ENCODE measurements at places on chromosomes 11 and 22.

DNA sequence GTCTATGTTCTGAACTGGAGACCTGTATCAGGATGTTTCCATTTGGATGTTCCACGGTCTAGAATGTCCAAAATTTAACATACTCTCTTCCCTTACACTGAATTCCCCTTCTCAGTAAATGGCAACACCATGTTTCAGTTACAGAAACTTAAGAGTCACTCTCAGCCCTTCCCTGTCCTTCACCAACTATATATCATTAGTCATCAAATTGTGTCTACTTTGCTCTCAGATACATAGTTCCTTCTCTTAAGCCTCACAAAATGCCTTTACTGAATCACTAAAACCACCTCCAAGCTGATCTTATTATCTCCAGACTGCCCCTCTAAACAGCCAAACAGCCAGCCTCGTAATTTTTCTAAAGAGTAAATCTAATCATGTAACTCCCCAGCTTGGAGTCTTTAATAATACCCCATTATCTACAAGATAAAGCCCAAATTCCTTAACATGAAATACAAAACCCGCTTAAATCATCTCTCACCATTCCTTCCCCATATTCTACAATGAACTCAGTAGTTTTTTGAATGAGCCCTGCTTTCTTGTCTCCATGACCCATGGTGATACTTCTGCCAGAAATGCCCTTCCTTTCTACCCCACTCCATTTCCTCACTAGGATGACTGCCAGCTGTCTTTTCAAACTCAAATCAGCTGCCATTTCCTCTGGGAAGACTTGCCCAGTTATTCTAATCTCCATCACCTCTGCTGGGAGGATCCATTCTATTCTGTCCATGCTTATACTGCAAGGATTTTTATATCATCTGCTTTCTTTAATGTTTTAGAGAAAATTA, 102.7 kb upstream of the ARHGAP42 start:
- DNase-seq: no peak

DNA sequence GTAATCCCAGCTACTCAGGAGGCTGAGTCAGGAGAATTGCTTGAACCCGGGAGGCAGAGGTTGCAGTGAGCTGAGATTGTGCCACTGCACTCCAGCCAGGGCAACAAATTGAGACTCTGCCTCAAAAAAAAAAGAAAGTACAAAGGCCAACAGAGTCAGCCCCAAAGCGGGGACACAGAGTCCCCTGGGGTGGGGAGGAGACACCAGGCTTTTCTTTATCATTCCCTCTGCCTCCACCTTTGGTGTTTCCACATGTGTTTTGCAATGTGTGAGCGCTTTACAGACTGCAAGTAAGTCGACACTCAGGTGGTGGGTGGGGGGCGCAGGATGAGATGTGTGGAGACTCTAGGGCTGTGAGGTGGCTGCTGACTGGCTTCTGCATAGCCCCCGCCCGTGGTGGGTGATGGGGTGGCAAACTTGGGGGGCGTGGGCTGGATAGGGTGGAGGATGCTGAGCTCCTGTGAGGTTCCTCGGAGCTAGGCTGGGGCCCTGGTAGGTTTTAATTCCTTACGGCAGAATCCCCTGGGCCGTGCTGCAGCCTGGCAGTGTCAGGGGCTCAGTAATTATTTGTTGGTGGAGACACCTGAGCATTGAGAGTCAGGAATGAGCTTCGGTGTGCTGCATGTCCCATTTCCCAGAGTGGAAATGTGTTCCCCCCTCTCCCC, 177.2 kb downstream of the CTTN start:
- no peak for DNase-seq

DNA sequence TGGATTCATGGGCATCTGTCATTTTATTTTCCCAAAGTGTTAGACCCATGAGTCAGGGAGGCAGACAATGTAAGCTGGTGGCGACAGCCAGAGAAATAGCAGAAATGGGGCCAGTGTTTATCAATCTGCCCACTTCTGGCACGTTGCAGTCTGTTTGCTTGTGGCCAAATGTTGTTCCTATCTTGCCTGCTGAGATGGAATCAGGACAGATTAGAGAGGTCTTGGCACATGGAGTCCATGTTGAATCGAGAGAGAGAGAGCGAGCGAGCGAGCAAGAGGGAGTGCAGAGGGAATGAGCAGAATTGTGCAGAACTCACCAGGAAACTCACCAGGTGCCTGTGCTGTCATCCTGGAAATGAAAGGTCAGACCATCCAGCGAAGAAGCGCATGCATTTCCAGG, 21.9 kb upstream of the PARVG start:
- no peak for DNase-seq

DNA sequence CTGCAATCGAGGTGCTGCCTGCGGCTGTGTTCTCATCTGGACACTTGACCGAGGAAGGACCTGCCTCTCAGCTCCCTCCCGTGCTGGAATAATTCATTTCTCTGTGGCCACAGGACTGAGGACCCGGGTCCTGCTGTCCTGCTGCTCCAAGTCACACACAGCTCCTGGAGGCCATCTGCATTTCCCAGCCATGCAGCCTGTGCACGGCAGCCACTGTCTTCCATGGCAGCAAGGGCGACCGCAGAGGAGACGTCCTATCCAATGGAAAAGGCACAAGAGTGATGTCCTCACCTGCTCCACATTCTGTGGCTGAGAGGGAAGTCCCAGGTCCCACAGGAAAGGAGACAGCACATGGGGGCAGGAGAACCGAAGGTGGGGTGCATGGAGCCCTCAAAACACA, 495.8 kb downstream of the BRD1 start:
- peak; percentile 10 for DNase-seq

GRCh38 chr11:46336563-46337180, 10.6 kb upstream of the DGKZ start:
- DNase-seq: no peak

DNA sequence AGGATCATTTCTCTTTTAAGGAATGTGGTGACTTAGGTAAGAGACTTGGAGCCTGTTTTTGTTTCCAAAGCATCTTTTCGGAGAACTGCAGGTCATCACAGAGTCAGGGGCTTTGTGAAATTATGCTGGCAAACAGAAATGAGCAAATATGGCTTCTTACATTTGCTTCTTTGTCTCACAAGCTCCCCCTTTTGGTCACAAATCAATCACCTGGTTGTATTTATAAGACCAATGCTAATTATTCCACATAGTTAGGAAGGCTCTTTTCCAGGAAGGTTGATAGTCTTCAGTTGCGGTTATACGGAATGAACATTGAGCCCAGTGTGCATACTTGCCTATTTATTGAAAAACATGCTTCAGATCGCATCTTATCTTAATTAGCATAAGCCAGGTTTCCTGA, 34.6 kb upstream of the CEP126 start:
- DNase-seq: peak; percentile 7

DNA sequence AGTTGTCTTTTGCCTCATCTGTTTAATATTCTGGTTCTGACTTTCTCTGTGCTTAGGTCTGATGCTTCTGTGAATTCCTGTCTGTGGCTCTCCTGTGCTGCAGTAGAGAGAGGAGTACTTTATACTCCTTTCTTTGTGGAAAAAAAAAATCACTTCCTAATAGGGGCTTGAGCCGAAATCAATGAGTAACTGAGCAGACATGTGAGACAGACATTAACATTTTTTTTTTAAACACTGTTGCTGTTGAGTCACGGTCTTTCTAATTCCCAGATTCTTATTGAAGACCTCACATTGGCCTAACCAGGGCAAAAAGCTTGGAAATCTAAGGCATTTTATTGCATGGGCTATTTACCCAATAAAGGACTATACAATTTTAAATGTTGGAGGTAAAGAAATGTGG, 86.1 kb downstream of the GRM5 start:
- DNase-seq: no peak

DNA sequence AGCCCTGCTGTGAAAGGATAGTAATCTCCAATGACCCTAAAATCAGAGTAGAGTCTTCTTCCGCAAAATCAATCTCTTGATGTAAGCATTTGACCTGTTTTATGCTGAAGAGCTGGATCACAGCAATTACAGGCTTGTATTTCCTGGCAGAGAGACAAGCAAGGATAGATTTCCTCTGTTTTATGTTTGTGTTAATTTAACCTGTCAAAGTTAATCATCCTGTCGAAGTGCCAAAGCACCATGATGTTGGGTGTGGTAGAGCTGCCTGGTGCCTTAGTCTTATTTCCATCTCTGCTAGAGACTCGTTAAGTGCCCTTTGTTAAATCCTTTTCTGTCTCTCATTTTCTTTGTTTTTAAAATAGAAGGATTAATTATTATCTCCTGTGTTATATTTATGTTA, 248.1 kb downstream of the CNTN5 start:
- DNase-seq: no peak

GRCh38 chr22:24564376-24565058, 8.7 kb downstream of the SNRPD3 start:
- no peak for DNase-seq

- no peak for DNase-seq
Observed at GRCh38 chr11:80502511-80502910, 1061.7 kb upstream of the TENM4 start.

DNA sequence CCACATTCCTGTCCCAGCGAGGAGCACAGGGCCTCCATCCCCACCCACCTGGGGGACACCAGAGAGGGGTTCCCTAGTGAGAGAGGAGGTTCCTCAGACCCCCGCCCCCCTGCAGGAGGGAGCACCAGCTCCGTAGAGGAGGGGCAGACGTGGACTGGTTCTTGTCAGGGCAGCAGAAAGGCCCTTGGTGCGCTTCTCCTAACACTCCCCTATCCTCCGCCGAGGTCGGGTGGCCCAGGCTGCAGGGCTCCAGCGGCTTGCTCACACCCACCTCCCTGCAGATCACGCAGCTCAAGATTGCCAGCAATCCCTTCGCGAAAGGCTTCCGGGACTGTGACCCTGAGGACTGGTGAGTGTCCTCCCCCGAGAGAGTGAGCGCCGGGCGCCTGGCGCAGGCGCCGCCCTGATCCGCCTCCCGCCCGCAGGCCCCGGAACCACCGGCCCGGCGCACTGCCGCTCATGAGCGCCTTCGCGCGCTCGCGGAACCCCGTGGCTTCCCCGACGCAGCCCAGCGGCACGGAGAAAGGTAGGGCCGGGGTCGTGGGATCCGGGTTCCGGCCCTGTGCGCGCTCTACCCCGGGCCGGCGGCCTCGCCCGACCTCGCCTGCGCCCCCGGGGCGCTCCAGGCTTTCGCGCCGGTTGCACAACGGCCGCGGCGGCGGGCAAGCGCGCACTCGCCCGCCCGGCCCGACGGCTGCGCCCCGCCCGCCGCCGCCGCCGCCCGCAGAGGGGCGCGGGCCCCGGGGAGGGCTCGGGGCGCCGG, 5.1 kb downstream of the TBX1 start:
- DNase-seq: no peak

DNA sequence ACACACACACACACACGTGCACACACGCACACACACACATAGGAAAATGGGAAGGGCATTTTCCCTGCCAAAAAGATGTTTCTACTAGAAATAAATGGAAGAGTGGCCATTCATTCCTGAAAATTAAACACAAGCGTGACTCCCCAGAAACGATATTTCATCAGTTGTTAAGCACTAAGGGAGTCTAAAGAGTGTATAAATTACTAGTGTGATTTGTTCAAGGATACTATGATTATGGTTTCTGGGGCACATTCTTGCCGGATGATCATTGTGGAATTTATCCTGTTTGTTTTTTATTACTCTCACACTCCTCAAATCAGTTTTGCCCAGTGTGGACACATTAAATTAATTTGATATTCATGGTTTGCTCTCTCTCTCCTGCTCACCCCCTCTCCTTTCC, 16.4 kb upstream of the AMOTL1 start:
- DNase-seq: no peak

GRCh38 chr22:37544955-37545702, 15.2 kb upstream of the CDC42EP1 start:
- DNase-seq: peak; percentile 76

GRCh38 chr22:48551716-48552268, 1275.9 kb downstream of the BRD1 start:
- no peak for DNase-seq

DNA sequence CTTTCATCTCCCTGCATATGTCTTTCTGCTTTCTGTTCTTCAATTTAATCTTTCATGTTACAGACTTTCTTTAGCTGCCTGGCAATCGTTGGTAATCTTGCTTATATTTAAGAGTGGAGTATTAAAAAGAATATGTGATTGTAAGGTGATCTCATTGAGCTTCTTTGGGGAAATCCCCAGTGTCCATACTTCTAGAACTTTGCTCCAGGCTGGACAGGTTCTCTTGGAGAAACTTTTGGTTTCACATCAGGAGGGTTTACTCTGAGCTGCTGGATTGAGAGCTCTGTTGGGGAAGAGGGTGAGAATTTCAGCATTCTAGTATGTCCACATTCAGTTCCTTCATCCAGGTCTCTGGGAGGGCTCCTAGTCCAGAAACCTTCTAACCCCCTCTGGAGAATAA, 16.1 kb downstream of the LRRC75B start:
- DNase-seq: no peak

DNA sequence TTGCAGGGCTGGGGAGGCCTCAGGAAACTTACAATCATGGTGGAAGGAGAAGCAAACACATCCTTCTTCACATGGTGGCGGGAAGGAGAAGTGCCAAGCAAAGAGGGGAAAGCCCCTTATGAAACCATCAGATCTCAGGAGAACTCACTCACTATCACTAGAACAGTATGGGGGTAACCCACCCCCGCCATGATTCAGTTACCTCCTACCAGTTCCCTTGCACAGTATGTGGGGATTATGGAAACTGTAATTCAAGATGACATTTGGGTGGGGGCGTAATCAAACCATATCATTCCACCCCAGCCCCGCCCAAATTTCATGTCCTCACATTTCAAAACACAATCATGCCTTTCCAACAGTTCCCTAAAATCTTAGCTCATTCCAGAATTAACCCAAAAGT, 16.2 kb downstream of the IMMP1L start:
- DNase-seq: no peak

GRCh38 chr11:80727315-80727714, 1286.5 kb upstream of the TENM4 start:
- DNase-seq: peak; percentile 8

DNA sequence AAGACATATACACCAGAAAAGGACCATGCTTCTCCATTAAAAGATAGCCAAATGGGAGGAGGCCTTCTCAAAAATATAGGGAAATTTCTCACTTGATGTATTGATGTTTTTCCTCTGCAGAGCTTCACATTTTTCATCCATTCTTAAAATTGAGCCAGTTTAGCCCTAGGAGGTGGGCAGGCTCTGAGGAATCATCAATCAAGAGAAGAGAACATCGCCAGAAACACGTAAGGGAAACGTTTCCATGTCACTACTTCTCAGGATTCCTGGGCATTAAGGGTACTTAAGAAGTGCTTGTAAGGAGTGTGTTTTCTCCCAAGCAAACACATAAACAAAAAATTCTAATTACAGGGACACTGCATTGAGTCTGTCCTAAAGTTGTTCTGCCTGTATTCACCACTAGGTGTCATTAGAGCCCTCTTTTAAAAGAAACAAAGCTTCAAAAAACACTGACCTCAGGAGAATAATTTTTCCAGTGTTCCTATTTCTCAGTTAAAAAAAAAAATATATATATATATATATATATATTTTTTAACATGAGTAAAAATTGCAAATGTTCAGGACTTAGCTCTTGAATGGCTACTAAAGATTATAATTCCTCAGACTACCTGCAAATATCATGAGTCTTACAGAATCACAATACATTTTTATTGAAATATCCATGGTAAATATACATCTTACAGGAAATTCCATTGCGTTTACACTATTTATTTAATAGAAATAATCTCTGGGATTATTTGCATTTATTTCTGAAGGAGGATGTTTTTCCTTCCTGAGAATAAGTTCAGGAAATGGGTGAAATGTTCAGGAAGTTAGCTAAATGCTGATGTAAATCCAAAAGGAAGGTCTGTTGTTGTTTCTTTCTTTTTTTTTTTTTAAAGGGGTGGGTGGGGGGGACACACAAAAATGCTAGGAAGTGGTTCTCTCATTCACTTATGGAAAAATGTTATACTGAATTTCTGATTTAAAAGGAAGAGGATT, 16.0 kb downstream of the FZD4 start:
- peak; percentile 38 for DNase-seq

Measured in GM10248 (cell line).